ENCODE measurements at places on chromosomes 2 and 18. TPM values are rescaled to one million over a fixed set of nuclear protein-coding genes. Genes with fewer than 3 reads are reported as not detected.

The TUBA3E gene
- total RNA-seq: 0.25 TPM

The DNAJC5G gene
- not detected for total RNA-seq

The ZSWIM2 gene
- 0.14 TPM for total RNA-seq

The RNF152 gene
- total RNA-seq: 24.7 TPM

The PKP4 gene
- 33.1 TPM for total RNA-seq

The ACVR1 gene
- total RNA-seq: 40.1 TPM

The LRP2 gene
- total RNA-seq: 7.6 TPM

The PGAP1 gene
- 41.6 TPM for total RNA-seq

The CFC1 gene
- total RNA-seq: not detected

The POTEC gene
- 0.04 TPM for total RNA-seq

The PLCD4 gene
- total RNA-seq: 14.7 TPM

The ZNF892 gene
- 11.2 TPM for total RNA-seq

The CHRND gene
- total RNA-seq: 0.18 TPM

The SLC38A11 gene
- total RNA-seq: not detected

The PIEZO2 gene
- 3.2 TPM for total RNA-seq

DNA sequence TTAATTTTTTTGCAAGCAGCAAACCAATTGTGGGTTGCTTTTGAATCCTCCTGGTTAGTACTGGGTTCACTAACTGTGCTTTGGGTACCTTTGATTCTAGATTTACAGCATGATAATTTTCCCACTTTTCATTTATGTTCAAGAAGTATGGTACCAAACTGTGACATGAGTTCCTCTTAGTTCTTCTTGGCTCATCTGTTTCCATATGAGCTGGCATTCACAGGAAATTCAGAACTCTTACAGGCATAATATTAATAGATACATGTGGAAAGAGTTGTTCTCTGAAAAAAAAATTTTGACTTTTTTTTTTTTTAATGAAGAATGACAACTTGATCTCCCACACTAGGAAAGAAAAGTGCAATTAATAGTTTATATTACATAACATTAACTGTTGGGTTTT lies 59.4 kb downstream of the FMNL2 start:
- no peak for ATAC-seq

DNA sequence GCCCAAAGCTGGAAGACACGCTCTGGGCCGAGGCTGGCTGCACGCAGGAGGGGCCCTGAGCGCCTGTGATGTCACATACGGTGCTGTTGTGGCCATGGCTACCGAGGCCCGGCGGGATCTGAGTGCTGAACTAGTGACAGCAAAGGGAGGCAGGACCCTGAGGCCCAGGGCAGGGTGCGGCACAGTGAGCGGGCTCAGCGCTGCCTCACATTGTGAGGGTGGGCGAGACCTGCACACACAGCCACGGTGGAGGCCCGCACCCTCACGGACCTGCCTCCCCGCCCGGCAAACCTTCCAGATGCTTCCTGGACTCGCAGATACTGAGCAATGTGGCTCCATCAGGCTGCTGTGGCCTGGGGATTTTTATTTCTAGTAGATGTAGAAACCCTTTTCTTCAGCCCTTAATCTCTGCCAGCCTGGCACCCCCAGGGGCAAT lies 133.8 kb upstream of the CTDP1 start:
- no peak for ATAC-seq

- ATAC-seq: no peak
Measured at GRCh38 chr2:8743261-8743660, 61.4 kb downstream of the ID2 start.

GRCh38 chr2:16647992-16648617 lies 17.5 kb downstream of the CYRIA start:
- ATAC-seq: no peak

DNA sequence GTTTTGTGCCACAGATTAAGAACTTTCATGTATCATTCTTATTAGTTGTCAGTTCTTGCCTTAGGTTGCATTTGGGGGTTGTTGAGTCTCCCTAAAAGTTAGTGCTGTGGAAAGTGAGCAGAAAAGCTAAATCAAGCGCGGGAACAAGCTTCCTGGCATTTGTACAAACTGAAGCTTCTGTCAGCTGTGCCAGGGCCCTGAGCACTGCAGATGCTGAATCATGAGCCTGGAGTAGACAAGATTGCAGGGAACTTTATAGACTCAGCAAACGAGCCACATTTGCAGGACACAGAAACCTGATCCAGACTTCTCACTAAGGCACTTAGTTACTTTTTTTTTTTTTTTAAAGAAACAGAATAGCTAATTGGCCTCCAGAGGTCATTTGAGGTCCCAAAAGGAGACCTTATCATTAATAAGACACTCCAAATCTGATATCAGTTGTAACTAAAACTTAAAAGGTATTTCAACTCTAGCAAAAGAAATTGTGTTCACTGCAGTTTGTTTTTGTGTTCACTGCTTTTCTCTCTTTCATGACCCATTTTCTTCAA lies 88.7 kb downstream of the ADAM23 start:
- no peak for ATAC-seq

- no peak for ATAC-seq
Measured at GRCh38 chr2:22947741-22948140, 437.2 kb upstream of the KLHL29 start.

DNA sequence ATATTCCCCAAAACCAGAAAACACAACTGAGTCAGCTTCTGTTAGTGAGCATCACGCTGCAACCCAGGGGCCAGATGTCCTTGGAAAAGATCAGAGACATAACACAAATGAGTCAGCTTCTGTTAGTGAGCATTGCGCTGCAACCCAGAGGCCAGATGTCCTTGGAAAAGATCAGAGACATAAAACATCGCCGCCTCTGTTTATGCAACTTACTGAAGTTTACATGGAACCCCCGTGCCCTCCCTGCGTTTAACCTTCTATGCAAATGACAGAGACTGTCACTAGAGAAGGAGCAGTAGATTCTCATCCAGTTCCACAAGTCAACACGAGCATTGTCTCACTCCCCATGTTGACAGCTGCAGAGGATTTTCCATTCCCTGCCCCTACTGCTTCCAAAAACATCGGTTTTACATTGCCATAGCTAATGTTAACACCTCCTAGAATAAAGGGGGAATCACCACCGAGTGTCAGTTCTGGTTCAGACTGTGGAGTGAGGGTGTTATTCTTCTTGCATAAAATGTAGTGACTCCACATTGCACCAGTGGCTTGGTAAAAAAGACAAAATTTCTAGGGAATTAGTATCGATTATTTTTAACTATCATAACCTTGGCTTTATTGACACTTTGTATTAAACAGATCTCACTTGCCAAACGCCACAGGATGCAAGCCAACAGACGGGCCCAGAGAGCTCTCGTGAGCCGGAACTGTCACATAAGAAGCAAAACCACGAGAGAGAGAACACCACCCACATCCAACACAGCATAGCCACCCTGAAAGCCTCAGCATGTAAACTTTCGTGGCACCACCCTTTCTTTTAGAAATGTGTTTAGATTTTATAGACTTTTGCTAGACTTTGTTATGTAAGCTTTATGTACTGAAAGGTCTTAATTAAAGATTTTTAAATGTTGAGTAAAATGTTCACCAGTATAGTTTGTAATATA lies 87.7 kb downstream of the SH3YL1 start:
- ATAC-seq: peak; percentile 83

GRCh38 chr2:72895154-72895553 lies 7.9 kb downstream of the SPR start:
- no peak for ATAC-seq

DNA sequence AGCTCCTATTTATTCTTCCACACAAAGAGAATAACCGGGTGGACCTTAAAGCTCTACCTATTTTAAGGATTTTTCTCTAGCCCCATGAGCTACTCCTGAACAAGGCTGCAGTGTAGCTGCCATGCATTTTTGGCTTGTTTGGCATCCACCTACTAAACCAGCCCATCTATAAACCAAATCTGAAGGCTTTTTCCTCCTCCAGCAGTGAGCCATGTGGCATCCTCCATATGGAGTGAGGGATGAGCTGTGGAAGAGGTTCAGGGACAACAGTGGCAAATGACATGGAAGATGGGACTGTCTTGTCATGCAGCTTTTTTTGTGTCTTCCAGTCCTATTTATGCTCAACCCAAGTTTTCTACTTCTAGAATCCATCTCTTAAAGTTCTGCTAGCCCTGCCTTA lies 100.2 kb downstream of the GALNT3 start:
- no peak for ATAC-seq

DNA sequence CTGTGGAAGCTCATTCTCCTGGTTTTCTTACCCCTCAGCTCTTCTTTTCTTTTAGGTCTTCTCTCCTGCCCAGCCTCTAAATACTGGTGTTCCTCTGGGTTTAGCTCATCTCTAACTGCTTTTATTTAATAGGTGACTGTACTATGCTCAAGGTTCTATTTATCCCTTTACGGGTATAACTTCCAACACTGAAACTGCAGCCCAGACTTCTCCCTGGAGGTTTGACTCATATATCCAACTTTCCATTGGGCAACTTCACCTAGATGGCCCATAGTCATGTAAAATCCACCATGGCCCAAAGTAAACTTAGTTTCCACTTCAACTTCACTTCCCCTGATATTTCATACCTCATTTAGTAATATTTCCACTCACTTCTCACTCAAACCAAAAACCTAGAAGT lies 273.1 kb downstream of the PLCL1 start:
- no peak for ATAC-seq

DNA sequence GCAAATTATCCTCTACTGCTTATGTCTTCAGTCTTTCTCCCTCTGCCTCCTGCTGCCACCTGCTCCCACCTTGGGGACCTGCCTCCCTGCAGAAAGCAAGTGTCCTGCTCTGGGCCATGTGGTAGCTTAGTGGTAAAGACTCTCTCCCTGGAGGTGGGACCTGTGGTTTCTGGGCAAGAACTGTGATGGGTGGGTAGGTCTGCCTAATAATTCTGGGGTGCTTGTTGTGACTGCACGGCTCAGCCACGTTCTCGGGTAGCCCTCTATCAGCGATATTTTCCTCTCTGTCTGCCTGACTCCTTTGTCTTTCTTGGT lies 16.4 kb upstream of the CD28 start:
- no peak for ATAC-seq

- no peak for ATAC-seq
Measured at GRCh38 chr2:198471291-198471690, 666.9 kb downstream of the PLCL1 start.

- ATAC-seq: peak; percentile 33
Measured at GRCh38 chr2:217669831-217670230, 333.0 kb downstream of the TNS1 start.

DNA sequence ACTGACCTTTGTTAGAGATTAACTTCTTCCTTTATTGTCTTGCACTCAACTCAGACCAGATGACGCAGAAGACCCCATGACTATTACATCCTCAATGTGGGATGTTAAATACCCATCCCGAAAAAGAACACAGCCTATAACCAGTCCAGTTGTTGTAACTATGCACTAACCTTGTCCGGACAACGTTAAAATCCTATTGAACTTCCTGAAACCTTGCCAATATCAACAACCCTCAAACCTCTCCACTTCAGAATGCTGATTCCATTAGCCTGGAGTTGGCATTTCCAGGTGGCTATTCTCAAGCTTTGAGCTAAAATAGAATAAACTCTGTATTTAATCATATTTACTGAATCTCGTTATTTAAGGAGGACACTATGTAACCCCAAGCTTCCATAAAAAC lies 13.6 kb downstream of the NMS start:
- no peak for ATAC-seq

DNA sequence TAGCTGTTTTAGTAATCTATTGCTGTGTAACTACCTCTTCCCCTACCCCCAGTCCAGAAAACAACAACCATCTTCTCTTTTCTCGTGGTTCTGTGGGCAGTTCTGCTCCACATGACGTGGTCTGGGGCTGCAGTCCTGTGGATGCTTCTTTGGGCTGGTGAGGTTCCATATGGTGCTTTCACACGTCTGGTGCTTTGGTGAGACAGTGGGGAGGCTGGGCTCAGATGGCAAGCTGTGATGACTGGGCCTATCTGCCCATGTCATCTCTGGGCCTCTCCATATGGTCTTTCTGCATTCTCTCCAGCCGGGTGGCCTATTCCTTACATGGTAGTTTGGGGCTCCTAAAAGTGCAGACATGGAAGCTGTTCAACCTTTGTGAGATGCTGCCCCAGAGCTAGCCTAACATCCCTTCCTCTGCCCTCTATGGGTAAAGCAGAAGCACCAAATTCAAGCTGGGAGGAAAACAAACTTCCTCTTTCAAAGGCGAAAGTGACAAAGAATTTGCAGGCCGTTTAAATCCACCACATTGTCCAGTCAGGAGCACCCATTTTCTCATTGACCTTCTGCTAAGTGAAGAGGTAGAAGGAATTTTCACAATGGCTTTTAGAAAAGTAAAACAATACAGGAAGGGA lies 68.3 kb upstream of the IL1R1 start:
- no peak for ATAC-seq

- ATAC-seq: no peak
Measured at GRCh38 chr2:96831679-96832078, 12.1 kb downstream of the ANKRD23 start.

GRCh38 chr18:51074605-51075004 lies 44.6 kb downstream of the SMAD4 start:
- ATAC-seq: no peak

- no peak for ATAC-seq
Measured at GRCh38 chr2:59167514-59167913, 926.4 kb upstream of the FANCL start.

- no peak for ATAC-seq
Measured at GRCh38 chr2:143300536-143300935, 171.3 kb downstream of the ARHGAP15 start.
